Hematopoietic multipotent progenitor cell treated with erythropoietin and hydrocortisone succinate and interleukin-3 and kit ligand, for 8 days (in vitro differentiated cells): ENCODE measurements at places on chromosomes 12 and 14.

DNA sequence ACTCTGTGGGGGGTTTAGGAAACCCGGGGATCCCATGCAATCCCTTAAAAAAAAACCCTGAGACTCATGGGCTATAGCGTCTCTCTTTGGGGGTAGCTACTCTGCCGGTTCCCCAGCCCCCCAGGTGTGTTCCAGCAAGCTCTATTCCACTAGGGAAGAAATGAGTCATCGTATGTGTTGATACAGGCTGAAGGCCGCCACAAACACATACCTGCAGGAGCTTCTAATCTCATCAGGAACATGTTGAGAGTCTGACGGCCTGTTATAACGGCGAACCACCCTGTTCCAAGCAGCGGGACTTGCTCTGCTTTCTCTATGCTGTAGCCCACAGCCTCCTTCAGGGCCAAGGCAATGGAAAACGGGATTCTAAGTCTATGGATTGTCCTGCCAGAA lies 977 bp upstream of the KRT5 start:
- DNase-seq = no peak

DNA sequence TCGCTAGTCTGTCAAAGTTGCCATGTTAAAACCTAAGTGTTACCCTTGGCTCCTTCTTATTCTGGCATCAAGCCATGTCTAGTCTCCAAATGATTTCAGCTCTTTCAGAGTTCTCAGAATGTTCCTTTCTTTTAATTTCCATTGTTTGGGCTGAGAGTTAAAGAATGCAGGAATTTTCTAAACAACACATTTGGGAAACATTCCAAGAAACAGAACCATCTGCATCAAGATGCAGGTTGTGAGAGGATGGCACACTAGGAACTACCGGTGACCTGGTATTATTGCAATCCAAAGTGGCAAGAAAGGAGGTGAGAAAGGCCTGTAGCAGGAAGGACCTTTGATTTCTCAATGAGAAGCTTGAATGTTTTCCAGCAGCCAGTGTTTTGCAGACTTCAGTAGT lies 30.1 kb downstream of the SLC35F4 start:
- no peak for DNase-seq

DNA sequence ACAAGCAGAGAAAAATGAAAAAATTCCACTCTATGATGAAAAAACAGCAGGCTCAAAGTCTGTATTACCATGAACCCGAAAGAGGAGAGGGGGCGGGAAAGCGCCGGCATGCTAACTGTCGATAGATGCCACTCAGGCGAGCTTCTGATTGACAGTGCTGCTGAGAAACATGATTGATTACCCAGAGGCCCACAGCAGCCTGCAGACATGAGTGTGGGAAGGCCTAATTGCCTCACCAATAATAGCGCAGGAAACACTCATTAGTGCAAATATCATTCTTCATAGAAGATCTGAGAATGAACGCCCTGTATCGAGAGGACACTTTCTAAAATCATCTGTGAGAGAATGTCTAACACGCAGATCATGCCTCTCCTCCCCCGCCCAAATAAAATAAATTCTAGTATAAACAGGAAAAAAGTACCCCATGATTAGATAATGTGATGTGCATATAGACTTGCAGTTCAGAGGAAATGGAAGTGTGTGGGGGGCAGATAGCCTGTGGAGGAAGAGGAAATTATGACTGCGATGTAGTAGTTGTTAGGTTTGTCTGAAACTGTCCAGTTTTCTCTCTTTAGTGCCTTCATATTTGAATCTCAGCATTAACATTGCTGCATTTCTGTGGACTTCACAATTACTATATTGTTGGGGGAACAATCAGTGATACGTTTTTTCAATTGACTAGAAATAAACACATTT lies 15.6 kb downstream of the TPH2 start:
- DNase-seq = no peak

- DNase-seq = no peak
Measured at GRCh38 chr12:131311764-131312163, 358.1 kb downstream of the ADGRD1 start.

- DNase-seq = no peak
Measured at GRCh38 chr12:8446642-8447547, 8.9 kb upstream of the CLEC6A start.

DNA sequence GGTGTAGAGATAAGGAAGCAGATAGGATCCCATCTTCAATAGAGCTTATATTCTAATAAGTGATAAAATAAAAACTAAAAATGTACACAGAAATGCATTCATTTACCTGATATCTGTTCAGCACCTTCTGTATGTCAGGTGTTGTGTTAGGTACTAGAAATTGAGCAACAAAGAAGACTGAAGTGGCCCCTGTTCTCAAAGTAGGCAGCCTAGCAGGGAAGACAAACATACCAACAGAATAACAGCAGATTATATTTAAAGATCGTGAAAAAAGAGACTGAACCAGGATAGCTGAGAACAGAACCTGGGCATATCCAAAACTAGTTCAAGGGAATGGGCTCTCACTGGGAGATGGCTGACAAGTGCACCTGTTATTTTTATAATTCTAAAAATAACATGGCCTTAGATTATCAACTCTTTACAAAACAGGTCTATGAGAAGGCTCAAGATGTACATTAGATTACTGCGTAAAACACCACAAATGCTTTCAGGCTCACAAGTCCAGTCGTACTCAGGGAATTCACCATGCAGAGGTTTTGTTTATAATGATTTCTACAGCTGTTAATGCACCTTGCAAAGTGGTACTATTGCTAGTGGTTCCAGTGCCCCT lies 16.4 kb downstream of the ANO6 start:
- no peak for DNase-seq

DNA sequence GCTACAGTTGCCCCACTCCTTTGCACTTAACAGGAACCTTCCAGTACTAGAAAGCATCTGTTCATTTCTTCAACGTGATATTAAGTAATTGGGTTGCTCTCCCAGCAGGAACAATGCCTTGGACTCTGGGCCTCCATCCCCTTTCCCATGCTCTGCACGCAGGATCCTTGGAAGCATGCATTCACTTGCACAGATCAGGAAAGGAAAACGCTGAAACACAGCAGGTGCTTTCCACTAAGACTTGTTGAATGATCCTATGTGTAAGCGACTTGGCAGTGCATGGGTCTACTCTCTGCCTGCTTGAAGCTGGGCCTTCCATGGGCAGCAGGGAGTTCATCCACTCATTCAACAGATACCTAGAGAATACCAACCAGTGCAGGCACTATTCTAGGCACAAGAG lies 2.3 kb downstream of the LTBP2 start:
- DNase-seq = no peak

DNA sequence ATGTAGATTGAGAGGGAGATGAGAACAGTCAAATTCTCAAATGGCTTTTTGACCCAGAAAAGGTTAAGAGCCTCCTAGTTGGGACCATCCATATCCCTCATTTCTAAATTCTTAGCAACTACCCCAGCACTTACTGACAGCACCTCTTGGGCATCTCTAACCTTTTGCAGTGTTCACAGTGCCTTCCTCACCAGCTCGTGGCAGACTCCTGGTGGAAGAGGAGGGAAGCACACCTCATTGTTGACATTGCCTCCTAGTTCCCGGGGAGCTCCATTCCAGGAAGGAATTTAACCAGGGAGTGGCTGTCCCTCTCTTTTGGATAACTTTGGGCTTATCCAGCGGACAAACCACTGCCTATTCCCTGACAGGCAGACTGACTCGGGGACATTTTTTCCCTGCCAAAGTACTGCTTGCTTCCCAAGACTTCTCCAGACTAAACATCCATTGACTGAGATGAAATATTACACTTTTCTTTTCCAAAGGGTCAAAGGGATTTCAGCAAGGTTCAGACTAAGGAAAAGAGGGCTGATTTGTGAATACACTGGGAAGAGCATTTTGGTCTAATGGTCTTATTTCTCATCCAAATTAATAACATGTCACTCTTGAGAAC lies 9.0 kb upstream of the OR6J1 start:
- DNase-seq = peak; percentile 77
